ENCODE measurements at places on chromosomes 7 and 10.

GRCh38 chr10:6014241-6014761 lies 37.0 kb upstream of the IL15RA start:
- H3K27me3 ChIP-seq = no peaks in the 10 kb centered on the region
- H3K27ac ChIP-seq = no peak overlapping the region
- H3K4me3 ChIP-seq = no peak overlapping the region
- peak; percentile 49 for DNase-seq
- H3K36me3 ChIP-seq = no peaks in the 10 kb centered on the region
- H3K4me1 ChIP-seq = no peaks in the 10 kb centered on the region

GRCh38 chr7:134701272-134701671 lies 54.6 kb downstream of the BPGM start:
- H3K4me3 ChIP-seq = no peak overlapping the region
- no peaks in the 10 kb centered on the region for H3K27me3 ChIP-seq
- no peak overlapping the region for H3K27ac ChIP-seq
- no peaks in the 10 kb centered on the region for H3K36me3 ChIP-seq

DNA sequence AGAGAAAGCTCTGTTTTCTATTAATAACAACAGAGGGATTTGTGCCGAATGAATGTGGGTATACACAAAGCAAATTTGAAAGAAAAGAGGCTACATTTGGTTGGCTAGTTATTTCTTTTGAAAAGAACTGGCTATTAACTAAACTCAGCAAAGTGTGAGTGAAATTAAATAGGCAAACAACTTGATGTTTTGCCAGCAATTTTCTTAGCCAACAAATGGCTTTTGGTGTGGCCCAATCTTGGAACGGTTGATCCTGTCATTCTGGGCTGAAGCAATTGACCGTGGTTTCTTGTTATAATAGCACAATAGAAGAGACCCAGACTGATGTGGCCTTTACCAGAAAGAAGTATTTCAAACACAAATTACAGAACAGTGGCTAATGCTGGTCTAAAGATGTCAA lies 898.6 kb downstream of the KCNMA1 start:
- no peak overlapping the region for H3K27ac ChIP-seq
- H3K36me3 ChIP-seq = no peaks in the 10 kb centered on the region
- H3K4me3 ChIP-seq = no peak overlapping the region

GRCh38 chr7:123872908-123873307 lies 27.9 kb downstream of the HYAL4 start:
- H3K27me3 ChIP-seq = no peaks in the 10 kb centered on the region
- H3K36me3 ChIP-seq = no peaks in the 10 kb centered on the region
- H3K4me1 ChIP-seq = no peaks in the 10 kb centered on the region
- H3K27ac ChIP-seq = no peak overlapping the region

- H3K27me3 ChIP-seq = no peaks in the 10 kb centered on the region
- DNase-seq = no peak
- no peak overlapping the region for H3K27ac ChIP-seq
Observed at GRCh38 chr7:45085619-45086200, 3.1 kb downstream of the NACAD start.

DNA sequence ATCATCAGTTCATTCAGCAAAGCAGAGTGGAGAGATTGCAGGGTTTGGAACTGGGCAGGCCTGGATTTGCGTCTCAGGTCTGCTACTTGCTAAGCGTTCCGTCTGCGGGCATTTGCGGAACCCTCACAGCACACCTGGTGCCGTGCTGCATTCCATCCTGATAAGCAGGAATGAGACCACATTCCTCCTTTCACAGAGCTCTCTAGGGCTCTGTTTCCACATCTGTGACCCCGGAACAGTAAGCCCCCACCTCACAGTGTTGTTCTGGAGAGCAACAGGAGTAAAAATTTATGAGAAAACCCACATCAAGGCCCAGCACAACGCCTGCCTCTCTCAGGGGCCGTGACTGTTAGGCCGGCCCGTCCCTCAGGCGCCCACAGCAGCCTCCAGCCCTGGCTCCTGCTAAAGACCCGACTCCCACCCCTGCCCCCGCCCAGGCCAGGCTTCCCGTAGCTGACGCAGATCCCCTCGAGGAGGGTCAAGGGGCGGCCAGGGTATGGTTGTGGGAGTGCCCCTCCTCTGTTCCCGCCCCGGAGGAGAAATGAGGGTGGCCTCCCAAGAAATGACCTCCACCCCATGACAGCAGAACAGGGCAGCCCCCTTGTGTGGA lies 128.9 kb downstream of the RGS10 start:
- peak; percentile 57 for DNase-seq
- H3K4me1 ChIP-seq = no peaks in the 10 kb centered on the region
- H3K27me3 ChIP-seq = no peaks in the 10 kb centered on the region
- H3K36me3 ChIP-seq = no peaks in the 10 kb centered on the region
- no peak overlapping the region for H3K4me3 ChIP-seq
- no peak overlapping the region for H3K27ac ChIP-seq

DNA sequence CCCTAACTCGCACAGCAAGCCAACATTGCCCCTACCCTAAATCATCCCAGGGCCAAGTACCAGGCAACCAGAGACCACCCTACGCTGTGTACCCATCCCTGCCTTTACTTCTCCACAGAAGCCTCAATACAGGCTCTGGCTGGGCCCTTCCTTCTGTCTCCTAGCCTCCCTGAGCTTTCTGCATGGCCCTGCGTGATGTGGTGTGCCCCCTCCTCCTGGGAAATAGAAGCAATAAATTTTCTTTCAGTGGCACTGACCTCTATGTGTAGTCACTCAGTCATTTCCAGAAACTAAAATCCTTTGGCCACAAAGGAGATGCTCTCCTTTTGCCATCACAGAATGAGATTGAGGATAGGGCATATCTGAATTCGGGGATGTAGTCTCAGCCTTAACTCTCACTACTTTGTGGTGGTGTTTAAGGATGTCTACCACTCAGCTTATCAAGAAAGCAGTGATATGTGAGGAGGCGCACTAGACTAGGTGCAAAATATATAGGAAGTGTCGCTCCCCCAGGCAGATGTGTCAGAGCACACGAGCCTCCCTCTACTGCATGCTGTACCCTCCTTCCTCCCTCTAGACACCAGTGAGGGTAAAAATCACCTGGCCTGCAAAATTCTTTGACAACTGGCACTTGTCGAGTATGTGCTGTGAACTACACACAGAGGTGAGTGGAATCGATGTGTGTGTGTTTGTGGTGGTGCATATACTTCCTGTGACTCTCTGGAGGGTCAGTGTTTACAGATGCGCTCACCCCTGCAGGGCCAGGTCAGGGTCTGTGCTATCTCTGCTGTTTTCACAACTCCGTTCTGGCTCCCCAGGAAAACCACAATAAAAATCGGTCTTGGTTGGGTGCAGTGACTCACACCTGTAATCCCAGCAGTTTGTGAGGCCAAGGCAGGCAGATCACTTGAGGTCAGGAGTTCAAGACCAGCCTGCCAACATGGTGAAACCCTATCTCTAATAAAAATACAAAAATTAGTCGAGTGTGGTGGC lies 825.9 kb upstream of the IGFBP3 start:
- H3K27ac ChIP-seq = no peak overlapping the region
- DNase-seq = no peak
- no peaks in the 10 kb centered on the region for H3K4me1 ChIP-seq
- no peaks in the 10 kb centered on the region for H3K36me3 ChIP-seq
- H3K27me3 ChIP-seq = no peaks in the 10 kb centered on the region
- no peak overlapping the region for H3K4me3 ChIP-seq

GRCh38 chr7:67423065-67423464 lies 426.4 kb downstream of the TYW1 start:
- H3K4me1 ChIP-seq = no peaks in the 10 kb centered on the region
- H3K4me3 ChIP-seq = no peak overlapping the region
- H3K27me3 ChIP-seq = no peaks in the 10 kb centered on the region
- H3K27ac ChIP-seq = no peak overlapping the region

DNA sequence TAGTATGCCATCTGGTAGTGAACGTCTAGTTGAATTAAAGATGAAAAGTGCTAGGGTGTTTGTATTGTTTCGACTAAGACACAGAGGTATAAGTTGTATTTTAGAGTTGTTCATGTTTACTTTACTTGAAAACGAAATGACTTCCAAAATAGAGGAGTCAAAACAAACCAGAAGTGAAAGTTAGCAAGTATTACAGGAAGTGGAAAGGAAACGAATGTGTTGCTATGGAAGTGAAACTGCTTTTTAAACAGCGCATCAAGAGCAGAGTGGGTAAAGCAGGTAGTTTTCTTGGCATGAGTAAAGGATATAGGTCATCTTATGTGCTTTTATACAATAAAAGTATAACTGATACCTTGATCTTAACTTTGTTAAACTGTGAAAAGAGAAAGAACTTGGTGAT lies 20.0 kb upstream of the GALNTL5 start:
- H3K4me3 ChIP-seq = no peak overlapping the region
- H3K4me1 ChIP-seq = no peaks in the 10 kb centered on the region
- DNase-seq = no peak
- no peak overlapping the region for H3K27ac ChIP-seq
- no peaks in the 10 kb centered on the region for H3K27me3 ChIP-seq

- no peak overlapping the region for H3K27ac ChIP-seq
- DNase-seq = peak; percentile 61
- H3K36me3 ChIP-seq = no peaks in the 10 kb centered on the region
- no peaks in the 10 kb centered on the region for H3K4me1 ChIP-seq
- H3K4me3 ChIP-seq = no peak overlapping the region
Observed at GRCh38 chr7:46131916-46132795, 211.1 kb upstream of the IGFBP3 start.

- no peaks in the 10 kb centered on the region for H3K36me3 ChIP-seq
- H3K4me1 ChIP-seq = peaks cover 9% of the 10 kb centered on the region
Observed at GRCh38 chr10:59872892-59873463, 33.4 kb downstream of the CCDC6 start.

DNA sequence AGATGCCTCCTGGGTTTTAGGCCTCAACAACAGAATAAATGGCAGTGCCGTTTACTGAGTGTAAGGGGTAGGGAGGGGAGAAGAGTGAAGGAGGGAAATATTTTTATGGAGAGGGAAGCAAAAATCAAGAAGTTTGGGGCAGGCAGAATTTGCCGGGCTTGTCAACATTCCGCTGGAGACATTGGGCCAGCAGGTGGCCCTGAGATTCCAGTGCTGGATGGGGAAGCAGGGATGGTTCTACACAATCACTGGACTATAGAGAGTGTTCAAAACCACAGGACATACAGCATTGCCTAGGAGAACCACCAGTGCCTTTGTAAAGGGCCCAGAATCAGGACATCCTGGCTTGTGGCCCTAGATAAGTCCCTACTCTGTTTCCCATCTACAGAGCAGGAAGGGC lies 598.6 kb upstream of the MGMT start:
- no peak overlapping the region for H3K27ac ChIP-seq
- H3K27me3 ChIP-seq = no peaks in the 10 kb centered on the region
- H3K4me3 ChIP-seq = no peak overlapping the region
- no peaks in the 10 kb centered on the region for H3K4me1 ChIP-seq
- H3K36me3 ChIP-seq = no peaks in the 10 kb centered on the region
- DNase-seq = no peak

- peak within 1 kb of the TSS; percentile 85 for H3K4me3 ChIP-seq
- peaks cover 4% of the 10 kb centered on the region for H3K36me3 ChIP-seq
- H3K27me3 ChIP-seq = 0 out of 2 replicates have a peak, but pooled peaks cover 2% of the 10 kb centered on the region
- no peak for DNase-seq
Observed at GRCh38 chr10:102451105-102451969, at the start of gene C10orf95. Gene C10orf95 (minus strand): TSS chr10:102451543. CDS start chr10:102451093, 450 bp downstream.

GRCh38 chr10:69655868-69656555 lies 26.0 kb downstream of the FAM241B start:
- H3K4me1 ChIP-seq = peaks cover 3% of the 10 kb centered on the region
- no peaks in the 10 kb centered on the region for H3K27me3 ChIP-seq
- no peaks in the 10 kb centered on the region for H3K36me3 ChIP-seq
- H3K4me3 ChIP-seq = no peak overlapping the region
- H3K27ac ChIP-seq = no peak overlapping the region

GRCh38 chr10:44960088-44960460 lies 472 bp downstream of the RASSF4 start:
- H3K36me3 ChIP-seq = peaks cover 7% of the 10 kb centered on the region
- H3K27ac ChIP-seq = no peak overlapping the region
- peak overlapping the region; percentile 79 for H3K4me3 ChIP-seq

DNA sequence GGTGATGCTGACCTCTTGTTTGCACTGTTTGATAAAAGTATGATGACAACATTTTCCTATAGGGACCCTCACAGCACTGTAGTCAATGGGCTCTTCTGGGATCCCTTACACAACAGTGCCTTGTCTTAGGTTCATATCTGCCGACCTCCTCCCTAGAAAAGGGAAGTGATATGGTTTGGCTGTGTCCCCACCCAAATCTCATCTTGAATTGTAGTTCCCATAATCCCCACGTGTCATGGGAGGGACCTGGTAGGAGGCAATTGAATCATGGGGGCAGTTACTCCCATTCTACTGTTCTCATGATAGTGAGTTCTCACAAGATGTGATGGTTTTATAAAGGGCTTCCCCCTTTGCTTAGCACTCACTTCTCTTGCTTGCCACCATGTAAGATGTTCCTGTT lies 23.1 kb downstream of the ZC3HAV1 start:
- DNase-seq = no peak
- H3K4me3 ChIP-seq = no peak overlapping the region
- no peak overlapping the region for H3K27ac ChIP-seq

- peak; percentile 46 for DNase-seq
- H3K36me3 ChIP-seq = peaks cover 11% of the 10 kb centered on the region
- peak overlapping the region; percentile 93 for H3K4me3 ChIP-seq
- no peaks in the 10 kb centered on the region for H3K27me3 ChIP-seq
- peaks cover 5% of the 10 kb centered on the region for H3K4me1 ChIP-seq
- no peak overlapping the region for H3K27ac ChIP-seq
Observed at GRCh38 chr7:138000081-138000701, 1.7 kb downstream of the CREB3L2 start.

DNA sequence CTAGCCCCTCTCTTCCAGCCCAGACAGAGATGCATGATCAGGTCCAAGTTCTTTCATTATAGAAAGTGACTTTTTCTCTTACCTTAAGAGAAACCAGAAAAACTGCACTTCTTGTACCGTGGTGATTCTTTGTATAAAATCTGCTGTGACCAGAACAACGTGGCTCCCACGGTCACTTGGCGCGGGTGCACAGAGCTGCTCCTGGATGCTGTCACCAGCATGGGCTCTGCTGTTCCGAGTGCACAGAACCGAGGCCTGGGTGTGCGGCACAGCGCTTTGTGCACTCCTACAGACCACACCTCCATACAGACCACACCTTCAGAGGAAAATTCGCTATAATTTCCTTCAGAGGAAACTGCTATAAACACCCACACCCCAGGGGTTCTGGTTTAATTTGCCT lies 26.0 kb downstream of the VIPR2 start:
- no peaks in the 10 kb centered on the region for H3K27me3 ChIP-seq
- 0 out of 2 replicates have a peak, but pooled peaks cover 2% of the 10 kb centered on the region for H3K4me1 ChIP-seq
- no peak overlapping the region for H3K27ac ChIP-seq
- H3K4me3 ChIP-seq = no peak overlapping the region
- no peaks in the 10 kb centered on the region for H3K36me3 ChIP-seq

GRCh38 chr10:91598211-91598977 lies 34.5 kb downstream of the PPP1R3C start:
- H3K27me3 ChIP-seq = no peaks in the 10 kb centered on the region
- H3K36me3 ChIP-seq = no peaks in the 10 kb centered on the region
- no peak for DNase-seq
- H3K27ac ChIP-seq = no peak overlapping the region
- H3K4me3 ChIP-seq = no peak overlapping the region
- no peaks in the 10 kb centered on the region for H3K4me1 ChIP-seq

All from H9 (cell line).